A549 treated with CpdA at 1 μM for 4 hours (cell line): ENCODE measurements at places on chromosomes 12 and 14. TPM values are rescaled to one million over a fixed set of nuclear protein-coding genes. Genes with fewer than 3 reads are reported as not detected.

Gene CD163L1
- total RNA-seq, result 0.26 to 0.93 TPM (median 0.49 TPM) in 5 replicates

Gene CCDC91
- 18.6 to 30.8 TPM (median 23.3 TPM) in 5 replicates for total RNA-seq

Gene FAM177A1
- total RNA-seq, result 81.0 to 92.1 TPM (median 86.8 TPM) in 5 replicates

Gene C12orf43
- total RNA-seq, result 19.3 to 26.8 TPM (median 24.4 TPM) in 5 replicates

Gene NINJ2
- total RNA-seq, result 0.34 to 0.74 TPM (median 0.55 TPM) in 4 of 5 replicates, not detected in the other

Gene HOXC12
- total RNA-seq, result not detected in 5 replicates

Gene INF2
- 87.4 to 152 TPM (median 142 TPM) in 5 replicates for total RNA-seq

Gene EIF2S3B
- total RNA-seq, result 0.45 to 1.2 TPM (median 0.67 TPM) in 5 replicates

Gene CD163
- not detected in 5 replicates for total RNA-seq

Gene SLC38A4
- total RNA-seq, result not detected in 5 replicates

Gene GARIN6
- not detected in 5 replicates for total RNA-seq

Gene PPFIA2
- not detected in 5 replicates for total RNA-seq

Gene CLEC4D
- total RNA-seq, result not detected in 5 replicates

Gene ABHD4
- total RNA-seq, result 53.4 to 58.0 TPM (median 55.3 TPM) in 5 replicates

Gene CLEC14A
- total RNA-seq, result not detected in 5 replicates
